ENCODE measurements at places on chromosomes 13 and 19.
A peak's percentile ranks its signal among the peaks of the same experiment; 100 is the strongest.

DNA sequence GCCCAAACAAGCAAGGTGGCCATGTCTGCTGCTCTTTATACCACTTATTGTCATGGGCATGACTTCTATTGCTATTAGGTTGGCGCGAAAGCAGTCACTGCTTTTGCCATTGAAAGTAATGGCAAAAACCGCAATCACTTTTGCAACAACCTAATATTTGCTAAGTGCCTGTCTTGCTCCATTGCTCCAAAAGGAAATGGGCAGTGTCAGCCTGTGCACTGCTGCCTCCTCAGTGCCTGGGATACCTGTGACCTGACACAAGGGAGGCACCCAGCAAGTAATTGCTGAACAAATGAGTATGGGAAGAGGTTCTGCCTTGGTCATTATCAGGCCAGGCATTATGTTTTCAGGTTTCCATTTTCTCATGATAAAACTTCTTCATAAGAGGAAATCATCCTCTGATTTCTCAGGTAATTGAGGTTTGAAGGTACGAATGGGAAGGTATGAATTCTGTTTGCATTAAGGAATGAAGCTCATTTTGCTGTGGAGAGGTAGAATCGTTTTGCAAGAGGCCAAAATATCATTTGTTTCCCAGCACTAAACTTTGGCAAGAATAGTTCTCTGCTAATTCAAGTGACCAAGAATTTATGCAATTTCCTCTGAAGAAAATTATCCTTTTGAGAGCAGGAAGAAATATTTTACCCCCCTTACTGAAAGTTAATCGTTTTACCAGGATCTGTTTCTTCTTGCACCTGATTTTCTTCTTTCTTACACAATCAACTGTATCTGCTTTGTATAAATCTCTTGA, 128.4 kb upstream of the SPRY2 start:
- DNase-seq, result peak; percentile 12

DNA sequence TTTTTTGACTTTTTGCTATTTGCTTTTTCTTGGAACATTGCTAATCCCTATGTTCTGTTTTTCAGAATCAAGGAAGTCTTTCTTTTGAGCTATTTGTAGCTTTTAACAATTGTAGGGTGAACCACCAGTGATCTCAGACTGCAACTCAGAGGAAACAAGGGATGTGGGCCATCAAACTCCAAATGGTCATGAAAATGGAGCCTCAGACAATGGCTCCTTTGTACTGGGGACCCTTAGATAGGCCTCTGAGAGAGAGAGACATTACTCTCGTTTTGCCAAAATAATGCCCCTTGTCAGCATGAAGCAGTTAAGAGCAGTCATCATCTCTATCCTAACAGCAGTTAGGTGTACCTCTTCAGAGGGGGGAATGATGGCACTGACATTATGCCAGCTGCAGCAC, 56.4 kb upstream of the GJB6 start:
- DNase-seq, result no peak

- DNase-seq, result no peak
Measured at GRCh38 chr13:25111585-25111956, 15.6 kb downstream of the PABPC3 start.

- no peak for DNase-seq
Measured at GRCh38 chr13:75318138-75318833, 163.7 kb downstream of the TBC1D4 start.

DNA sequence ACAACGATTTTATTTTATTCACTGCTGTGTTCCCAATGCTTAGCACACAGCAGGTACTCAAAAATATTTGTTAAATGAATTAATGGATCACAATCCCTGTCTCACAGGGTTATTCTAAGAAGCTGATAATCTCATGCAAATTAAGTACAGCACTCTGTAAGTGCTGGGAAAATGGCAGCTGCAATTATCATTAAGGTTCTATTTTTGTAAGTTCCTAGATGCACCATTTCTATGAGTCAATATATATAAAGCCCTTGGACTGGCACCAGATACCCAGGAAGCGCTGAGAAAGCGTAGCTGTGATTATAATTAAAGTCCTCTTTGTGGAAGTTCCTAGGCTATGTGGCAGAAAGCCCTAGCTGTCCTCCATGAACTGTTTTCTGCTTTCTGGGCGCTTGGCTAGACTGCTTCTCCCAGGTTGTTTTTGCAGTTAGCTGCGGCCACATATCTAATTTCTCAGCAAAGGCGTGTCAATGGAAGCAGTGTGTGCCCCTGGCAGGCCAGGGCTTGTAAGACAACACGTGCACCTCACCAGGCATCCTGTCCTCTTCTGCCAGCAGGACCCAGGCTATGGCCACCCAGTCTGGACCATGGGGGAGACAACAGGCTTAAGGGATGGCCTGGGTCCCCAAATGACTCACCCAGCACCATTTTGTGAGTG, 5.2 kb upstream of the SRRM5 start:
- DNase-seq, result no peak

GRCh38 chr19:40590464-40591265, 10.5 kb upstream of the LTBP4 start:
- no peak for DNase-seq

DNA sequence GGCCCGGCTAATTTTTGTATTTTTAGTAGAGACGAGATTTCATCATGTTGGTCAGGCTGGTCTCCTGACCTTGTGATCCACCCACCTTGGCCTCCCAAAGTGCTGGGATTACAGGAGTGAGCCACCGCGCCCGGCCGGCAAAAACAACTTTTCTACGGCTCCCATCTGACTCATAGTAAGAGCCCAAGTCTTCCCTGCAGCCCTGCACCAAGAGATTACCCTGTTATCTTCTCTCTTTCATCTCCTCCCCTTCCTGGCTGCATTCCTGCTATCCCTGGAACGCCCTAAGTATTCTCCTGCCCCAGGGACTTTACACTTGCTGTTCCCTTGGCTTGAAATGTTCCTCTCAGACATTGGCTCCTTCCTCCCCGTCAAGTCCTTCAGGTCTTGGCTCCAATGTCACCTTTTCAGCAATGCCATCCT, 6.6 kb downstream of the AP2S1 start:
- no peak for DNase-seq

DNA sequence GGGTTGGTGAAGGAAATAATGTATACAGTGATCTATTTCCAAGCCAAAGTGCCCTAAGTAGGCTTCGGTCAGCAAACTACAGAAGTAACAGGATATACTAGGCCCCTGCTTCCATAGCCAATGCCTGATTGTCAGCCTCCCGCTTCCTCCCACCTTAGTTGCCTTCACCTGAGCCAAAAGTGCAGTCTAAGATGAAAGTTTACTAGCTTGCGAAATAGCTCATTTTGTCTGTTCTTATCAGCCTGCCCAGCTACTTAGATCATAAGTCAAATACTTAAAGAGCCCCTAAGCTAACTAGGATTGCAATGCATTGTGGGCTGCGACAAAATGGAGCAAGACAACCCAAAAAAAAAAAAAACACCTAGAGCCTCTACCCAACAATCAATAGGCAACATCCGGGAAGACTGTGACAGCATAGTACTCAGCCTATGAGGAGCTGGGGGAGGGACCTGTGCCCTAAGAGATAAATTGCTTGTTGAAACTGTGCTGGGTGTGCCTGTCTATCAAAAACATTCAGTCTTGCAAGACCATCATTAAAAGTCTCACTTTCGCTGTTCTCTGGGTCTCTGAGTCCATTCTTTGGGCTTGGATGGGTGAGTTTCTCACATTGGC, 454.7 kb upstream of the TSHZ3 start:
- no peak for DNase-seq

DNA sequence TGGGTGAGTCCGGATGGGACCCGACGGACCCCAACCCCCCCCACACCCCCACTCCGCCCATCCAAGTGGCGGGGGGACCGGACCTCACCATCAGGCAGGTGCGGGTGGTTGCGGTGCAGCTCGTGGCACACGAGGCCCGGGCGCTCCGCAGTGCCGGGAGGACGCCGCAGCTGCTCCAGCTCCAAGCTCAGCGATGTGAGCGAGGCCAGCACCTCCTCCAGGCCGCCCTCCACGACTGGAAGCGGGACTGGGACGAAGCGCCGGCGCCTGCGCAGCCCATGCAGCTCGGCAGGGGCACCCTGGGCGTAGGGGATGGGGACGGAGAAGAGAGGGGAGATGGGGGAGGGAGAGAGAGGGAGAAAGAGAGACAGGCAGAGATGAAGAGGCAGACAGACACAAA, 30.1 kb upstream of the OLFM2 start:
- no peak for DNase-seq

- DNase-seq, result no peak
Measured at GRCh38 chr13:96935901-96936300, 58.4 kb downstream of the OXGR1 start.

DNA sequence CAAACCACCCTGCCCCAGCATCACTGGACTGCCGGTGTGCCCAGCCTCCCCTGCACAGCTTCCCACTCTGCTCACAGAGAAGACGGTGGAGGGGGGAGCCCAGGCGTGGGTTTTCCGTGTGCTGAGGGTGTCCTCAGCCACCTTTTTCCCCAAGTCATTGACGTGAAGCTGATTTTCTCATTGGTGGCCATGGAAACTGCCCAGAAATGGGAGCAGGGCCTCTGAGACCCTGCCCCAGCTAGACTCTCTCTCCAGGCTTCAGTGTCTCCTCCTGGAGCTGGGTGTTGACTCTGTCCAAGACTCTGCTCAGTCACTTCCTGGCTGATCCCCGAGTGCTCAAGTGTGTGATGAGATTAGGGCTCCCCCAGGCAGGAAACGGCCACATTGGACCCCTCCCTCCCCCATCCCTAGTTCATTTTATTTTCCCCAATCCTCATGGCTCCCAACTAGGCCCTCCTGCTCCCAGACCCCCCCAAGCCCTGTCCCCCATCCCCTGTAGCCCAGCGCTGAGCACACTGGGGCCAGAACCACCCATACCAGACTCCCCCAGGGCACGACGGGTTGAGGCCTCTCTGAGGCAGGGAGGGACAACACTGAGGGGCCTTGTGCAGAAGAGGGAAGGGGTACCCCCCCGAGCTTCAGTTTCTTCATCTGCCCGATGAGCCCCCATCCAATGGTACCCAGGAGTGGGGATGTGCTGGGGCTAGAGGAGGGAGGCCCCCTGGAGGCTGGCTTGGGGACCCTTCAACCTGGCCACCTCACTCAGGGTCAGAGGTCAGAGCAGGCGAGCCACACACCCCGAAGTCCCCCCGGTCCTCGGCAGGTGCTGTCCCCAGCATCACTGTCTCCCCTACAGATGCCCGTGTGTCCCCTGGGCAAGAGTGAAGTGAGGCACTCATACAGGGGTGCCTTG, 1.2 kb upstream of the F2RL3 start:
- no peak for DNase-seq

DNA sequence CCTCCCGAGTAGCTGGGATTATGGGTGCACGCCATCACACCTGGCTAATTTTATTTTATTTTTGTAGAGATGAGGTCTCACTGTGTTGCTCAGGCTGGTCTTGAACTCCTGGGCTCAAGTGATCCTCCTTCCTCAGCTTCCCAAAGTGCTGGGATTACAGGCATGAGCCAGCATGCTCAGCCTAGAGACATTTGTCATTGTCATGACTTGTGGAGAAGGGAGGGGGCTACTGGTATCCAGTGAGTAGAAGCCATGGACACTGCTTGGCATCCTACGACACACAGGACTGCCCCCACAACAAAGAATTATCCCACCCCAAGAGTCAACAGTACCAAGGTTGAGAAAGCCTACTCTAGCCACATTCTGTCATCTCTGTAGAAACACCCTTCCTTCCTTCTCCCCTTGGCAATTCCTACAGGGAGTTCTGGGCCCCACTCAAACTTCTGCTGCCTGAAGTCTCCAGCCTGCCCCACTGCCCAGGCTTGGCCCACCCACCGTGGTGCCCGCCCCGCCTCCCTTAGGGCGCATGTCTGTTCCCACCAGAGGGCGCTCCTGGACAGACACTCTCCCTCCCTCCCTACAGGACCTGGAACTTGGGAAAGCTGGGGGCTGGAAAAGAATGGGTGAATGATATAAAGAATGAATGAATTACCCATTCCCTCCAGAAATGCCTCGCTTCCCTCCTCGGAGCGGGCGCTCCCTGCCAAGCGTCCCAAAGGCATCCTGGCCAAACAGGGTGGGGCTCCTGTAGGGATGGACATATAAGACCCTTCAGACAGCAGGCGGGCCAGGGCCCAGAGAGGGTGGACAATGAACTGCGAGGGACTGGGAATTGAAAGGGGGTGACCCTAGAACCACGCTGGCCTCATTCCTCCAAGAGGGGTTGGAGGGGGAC, 5.5 kb upstream of the EMP3 start:
- peak; percentile 68 for DNase-seq

- no peak for DNase-seq
Measured at GRCh38 chr19:1268226-1269064, 687 bp upstream of the CIRBP start.

- no peak for DNase-seq
Measured at GRCh38 chr13:109667056-109667455, 119.3 kb downstream of the IRS2 start.

GRCh38 chr19:4066682-4067395, at the start of gene ZBTB7A:
Gene ZBTB7A, minus strand, starts transcription at chr19:4066899. Its CDS starts 11,667 bp downstream, at chr19:4055232.
- DNase-seq, result peak; percentile 71

DNA sequence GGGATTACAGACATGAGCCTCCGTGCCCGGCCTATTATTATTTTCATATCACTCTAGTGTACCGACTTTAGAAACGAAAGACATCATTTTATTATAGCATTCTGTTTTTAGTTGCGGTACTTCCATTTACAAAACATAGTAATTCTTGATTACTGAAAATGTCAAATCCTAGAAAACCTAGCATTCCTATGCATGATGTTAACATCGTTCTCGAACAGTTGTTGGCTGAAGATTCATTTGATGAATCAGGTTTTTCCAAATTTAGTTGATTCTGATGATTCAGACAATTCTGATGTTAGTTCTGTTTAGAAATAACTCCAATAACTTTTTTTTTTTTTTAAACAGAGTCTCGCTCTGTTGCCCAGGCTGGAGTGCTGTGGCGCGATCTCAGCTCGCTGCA, 11.5 kb upstream of the MTRF1 start:
- no peak for DNase-seq

DNA sequence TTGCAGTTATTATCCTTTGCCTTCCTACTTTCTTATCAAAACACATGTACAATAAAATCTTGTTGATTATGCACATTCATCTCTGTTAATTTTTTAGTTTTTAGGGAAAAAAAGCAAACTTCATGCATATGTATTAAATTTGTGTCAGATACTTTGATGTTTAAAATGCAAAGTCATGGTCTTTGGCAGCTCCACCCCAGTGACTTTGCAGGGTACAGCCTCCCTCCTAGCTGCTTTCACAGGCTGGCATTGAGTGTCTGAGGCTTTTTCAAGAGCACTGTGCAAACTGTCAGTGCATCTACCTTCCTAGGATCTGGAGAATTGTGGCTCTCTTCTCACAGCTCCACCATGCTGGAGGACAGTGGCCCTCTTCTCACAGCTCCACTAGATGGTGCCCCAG, 1988.1 kb upstream of the PCDH20 start:
- DNase-seq, result no peak

GRCh38 chr13:39765801-39766463, 110.5 kb downstream of the COG6 start:
- no peak for DNase-seq

All from CD14-positive monocyte (primary cell).